Dorsolateral prefrontal cortex (tissue), 122 donors: ENCODE measurements at places on chromosomes 12 and 14.

- DNase-seq, result no peak
Observed at GRCh38 chr12:65259501-65259900, 19.0 kb upstream of the MSRB3 start.

- no peak for DNase-seq
Observed at GRCh38 chr12:28893365-28893764, 255.7 kb upstream of the FAR2 start.

GRCh38 chr12:122646517-122647217 is 56.5 kb downstream of the HCAR2 start:
- no peak for DNase-seq

DNA sequence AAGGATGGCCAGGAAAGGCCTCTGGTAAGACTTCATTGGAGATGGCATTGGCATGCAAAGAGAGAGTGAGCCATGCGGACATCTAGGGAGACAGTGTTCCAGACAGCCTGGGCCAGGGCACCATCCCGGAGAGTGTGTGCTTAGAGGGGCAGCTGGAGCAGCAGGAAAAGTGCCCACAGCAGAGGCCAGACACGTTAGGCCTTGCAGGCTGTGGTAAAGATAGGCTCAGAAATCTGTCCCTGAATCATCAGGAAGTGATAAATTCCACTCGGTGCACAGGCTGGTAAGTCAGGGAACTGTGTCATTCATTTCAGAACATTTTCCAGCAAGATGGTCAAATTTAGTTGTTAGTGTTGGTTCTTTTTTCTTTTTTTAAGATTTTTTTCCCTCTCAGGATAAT is 8.8 kb downstream of the GALNT16 start:
- no peak for DNase-seq

GRCh38 chr14:68535404-68536017 is 257.4 kb downstream of the ZFP36L1 start:
- no peak for DNase-seq
